Right lung (tissue), 10 donors: ENCODE measurements at places on chromosomes 3 and 15. TPM values are rescaled to one million over a fixed set of nuclear protein-coding genes. Genes with fewer than 3 reads are reported as not detected.

DNA sequence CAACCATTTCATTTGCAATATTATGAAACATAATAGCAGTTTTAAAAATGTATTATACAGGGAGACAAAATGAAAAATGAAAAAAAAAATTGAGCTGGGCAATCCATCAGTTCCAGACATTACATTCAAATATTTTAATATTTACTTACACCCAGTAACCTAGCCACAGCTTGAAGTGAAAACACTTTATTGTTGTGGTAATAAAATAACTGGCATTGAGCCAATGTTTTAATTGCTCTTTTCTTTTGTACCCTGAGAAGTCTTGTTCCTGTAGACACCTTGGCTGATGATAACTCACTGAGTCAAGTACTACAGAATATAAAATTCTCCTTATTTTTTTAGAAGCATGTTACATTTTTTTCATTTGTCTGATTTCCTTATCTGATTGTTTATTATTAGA, 180.6 kb downstream of the ROBO1 start:
- no peak for DNase-seq

- DNase-seq: no peak
These were observed 2.8 kb downstream of the CHD2 start for GRCh38 chr15:92902737-92903593.

DNA sequence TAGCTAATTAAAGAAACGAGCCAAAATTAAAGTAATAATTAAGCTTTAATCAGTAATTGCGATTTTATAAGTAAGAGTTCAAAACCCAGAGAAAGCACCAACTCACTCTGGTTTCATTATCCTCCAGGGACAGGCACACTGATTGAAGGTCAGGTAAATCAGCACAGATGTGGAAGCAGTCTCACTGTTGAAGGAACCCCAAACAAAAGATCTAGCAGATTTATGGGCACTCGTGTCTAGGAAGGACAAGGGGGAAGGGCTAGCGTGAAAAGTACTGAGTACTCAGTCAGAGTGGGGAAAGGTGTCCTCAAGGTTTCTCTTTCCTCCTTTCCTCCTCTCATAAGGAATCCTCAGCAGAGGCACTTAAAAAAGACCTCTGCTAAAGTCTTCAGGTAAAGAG, 320.1 kb downstream of the PYDC2 start:
- no peak for DNase-seq

The VPS39 gene
- 86.4 TPM for polyA plus RNA-seq

DNA sequence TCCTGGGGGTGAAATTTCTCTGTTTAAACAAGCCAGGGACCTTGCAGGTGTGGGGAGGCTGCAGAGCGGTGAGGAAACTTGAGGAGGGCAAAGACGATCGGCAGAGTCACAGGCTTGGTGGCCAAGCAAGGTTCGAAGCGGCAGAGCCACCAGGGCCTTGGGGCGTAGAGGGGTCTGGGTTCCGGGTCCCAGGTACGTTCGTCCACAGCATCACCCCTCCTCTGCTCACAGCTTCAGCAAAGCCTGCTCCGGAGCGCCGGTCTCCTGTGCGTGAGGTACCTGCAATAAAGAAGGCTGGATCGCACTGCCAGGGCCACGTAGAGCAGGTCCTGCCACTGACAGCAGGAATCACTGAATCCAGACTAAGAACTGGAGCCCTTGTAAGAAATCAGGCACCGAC, 66.8 kb upstream of the PCSK6 start:
- no peak for DNase-seq

DNA sequence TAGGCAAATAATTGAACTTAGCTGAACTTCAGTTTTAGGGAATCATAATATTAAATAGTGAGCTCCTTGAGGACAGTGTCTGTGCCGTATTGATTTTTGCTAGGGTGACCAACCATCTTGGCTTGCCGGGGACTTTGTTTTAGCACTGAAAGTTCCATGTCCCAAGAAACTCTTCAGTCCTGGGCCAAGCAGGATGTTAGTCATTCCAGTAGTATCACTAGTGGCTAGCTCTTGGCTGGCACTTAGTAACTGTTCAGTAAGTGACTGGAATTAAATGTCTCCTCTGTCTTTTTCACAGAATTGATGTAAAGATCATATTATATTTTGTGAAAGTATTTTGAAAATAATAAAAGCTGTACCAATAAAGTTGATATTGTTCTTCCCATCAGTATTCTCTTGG, 42.3 kb downstream of the RSRC1 start:
- no peak for DNase-seq

GRCh38 chr15:48641416-48641815, 4.1 kb downstream of the FBN1 start:
- no peak for DNase-seq

GRCh38 chr3:117597865-117598264, 888.3 kb downstream of the TUSC7 start:
- no peak for DNase-seq
